Endothelial cell (in vitro differentiated cells): ENCODE measurements at places on chromosomes 12 and 14.

- no peak for DNase-seq
Measured at GRCh38 chr12:114404926-114405518, 922 bp downstream of the TBX5 start.

DNA sequence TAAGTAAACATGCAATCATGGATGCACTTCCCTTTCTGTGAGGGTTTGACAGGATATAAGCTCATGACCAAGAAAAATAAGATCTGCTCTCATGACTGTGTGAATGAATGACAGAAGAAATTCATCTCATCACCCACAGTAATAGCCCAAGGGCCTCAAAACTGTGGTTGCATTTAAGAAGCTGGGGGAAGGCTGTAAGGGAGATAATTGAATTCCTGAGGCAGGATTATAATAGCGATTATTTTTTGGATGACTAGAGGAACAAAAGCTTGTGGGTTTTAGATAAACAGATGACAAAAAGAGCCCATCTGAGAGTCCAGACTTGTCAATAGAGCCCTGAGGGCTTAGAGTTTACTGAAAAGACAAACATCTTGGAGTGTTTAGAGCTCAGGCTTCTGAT is 161.2 kb downstream of the NTF3 start:
- DNase-seq, result no peak

DNA sequence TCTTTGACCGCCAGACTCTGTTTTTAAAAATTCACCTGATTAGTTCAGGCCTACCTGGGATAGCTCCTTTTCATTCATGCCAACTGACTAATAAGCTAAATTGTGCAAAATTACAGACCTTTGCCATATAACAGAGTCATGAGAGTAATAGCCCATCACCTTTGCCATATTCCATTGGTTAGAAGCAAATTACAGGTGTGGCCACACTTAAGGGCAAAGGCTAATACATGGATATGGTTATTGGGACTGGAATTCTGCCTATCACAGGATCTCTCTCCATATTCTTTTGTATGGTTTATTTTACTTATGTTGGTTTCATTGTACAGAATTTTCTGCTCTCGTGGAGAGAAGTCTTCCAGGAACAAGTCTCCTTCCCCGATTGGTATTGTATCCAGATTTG is 115.2 kb downstream of the EGLN3 start:
- DNase-seq, result no peak

GRCh38 chr12:32002848-32003493 is 43.8 kb downstream of the RESF1 start:
- no peak for DNase-seq

GRCh38 chr12:120110550-120111501 is 5.7 kb downstream of the RAB35 start:
- DNase-seq, result peak; percentile 38

DNA sequence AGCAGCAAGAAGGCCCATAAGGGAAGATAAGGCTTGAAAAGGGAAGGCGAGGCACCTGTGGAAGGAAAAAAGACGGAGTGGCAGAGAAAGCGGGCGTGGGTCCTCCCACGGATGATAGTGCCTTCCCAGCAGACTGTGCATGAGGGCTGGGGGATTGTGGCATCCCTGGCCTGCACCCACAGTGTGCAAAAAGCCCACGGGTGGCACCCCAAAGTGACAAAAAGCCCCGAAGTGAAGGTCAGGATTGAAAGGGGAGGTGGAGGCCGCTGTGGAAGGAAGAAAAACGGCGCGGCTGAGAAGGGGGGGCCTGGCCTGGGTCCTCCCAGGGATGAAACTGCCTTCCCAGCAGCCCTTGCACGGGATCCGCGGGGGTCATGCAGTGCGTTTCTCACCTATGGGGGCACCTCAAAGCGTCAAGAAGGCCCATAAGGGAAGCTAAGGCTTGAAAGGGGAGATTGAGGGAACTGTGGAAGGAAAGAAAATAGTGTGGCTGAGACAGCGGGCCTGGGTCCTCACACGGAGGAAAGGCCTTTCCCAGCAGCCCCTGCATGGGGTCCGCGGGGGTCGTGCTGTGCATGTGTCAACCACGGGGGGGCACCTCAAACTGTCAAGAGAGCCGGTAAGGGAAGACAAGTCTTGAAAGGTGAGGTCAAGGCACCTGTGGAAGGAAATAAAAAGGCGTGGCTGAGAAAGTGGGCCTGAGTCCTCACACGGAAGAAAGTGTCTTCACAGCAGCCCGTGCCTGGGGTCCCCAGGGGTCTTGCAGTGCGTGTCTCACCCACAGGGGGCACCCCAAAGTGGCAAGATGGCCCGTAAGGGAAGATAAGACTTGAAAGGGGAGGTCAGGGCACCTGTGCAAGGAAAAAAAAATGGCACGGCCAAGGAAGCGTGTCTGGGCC is 274.1 kb downstream of the ALG10 start:
- DNase-seq, result no peak

- no peak for DNase-seq
Measured at GRCh38 chr12:28145216-28145615, 45.0 kb upstream of the CCDC91 start.

GRCh38 chr14:24289649-24290280 is 9.8 kb downstream of the DHRS1 start:
- DNase-seq, result no peak

GRCh38 chr12:114911196-114911595 is 227.2 kb upstream of the TBX3 start:
- no peak for DNase-seq

GRCh38 chr14:78172428-78172827 is 2.3 kb downstream of the NRXN3 start:
- DNase-seq, result no peak

DNA sequence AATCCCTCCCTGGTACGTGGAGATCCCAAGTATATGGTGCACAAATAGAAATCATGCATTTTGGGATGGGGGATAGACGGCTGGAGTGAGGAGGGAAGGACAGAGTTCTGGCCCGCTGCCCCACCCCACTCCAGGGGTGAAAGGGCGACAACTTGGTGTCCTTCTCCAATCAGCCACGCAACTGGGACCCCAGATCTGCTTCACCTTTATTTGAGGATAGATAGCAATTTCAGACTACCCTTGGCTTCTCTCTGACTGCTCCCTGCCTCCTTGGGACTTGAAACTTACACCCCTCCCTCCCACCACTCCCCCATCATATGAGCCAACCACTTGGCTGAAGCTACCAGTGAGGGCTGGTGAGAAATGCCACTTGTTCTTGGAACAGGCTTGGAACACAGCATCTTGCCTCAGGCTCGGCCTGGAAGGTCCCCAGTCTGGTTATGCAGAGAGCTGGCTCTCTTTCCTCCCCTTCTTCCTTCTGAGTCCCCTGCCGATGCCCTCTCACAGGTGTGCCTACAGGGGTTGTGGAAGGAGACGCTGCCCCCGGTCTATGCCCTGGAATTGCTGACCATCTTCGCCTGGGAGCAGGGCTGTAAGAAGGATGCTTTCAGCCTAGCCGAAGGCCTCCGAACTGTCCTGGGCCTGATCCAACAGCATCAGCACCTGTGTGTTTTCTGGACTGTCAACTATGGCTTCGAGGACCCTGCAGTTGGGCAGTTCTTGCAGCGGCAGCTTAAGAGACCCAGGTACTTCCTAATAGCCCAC is 8.1 kb downstream of the OAS3 start:
- DNase-seq, result no peak

DNA sequence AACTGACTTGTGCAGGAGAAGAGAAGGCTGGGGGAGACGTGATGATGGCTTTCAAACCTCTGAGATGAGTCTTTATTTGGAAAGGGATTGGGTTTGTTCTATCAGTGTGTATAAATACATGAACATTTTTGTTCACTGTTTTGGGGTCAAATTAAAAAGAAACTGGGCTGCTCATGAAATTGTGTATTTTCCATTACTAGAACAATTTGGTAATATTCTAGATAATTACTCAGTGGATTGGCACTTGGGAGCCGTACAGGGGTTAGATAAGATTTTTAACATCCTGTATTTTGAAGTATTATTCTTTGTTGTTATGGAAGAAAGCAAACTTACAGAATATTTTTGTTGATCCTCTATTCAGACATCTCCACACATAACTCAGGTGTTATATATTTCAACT is 340.6 kb downstream of the PRKD1 start:
- DNase-seq, result no peak

GRCh38 chr12:116113398-116114130 is 163.9 kb downstream of the MED13L start:
- no peak for DNase-seq

DNA sequence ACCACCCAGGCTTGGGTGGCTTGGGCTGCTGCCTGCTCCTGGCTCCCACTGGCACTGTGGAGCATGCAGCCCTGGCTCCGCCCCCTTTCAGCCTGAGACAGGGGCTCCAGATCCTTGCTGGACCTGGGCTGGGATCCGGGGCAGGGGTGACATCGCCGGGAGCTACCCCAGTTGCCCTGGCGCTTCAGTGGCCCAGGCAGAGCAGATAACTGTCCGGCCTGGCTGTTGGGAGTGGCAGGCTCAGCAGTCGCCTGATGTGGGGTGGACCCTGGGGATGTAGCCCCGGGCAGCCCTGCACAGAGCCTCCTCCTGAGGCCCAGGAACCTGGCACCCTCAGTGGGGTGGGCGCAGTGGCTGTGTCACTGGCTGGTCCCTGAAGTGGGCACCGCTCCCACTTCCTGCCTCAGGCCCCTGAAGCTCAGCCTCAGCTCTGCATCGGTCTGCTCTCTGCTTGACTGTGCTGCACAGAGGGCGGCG is 57.9 kb downstream of the FUT8 start:
- DNase-seq, result no peak

GRCh38 chr12:94922561-94922960 is 80.9 kb downstream of the NDUFA12 start:
- DNase-seq, result no peak

- no peak for DNase-seq
Measured at GRCh38 chr12:106760184-106760531, 14.3 kb upstream of the RIC8B start.

- DNase-seq, result no peak
Measured at GRCh38 chr14:65565948-65566347, 153.4 kb downstream of the FUT8 start.

DNA sequence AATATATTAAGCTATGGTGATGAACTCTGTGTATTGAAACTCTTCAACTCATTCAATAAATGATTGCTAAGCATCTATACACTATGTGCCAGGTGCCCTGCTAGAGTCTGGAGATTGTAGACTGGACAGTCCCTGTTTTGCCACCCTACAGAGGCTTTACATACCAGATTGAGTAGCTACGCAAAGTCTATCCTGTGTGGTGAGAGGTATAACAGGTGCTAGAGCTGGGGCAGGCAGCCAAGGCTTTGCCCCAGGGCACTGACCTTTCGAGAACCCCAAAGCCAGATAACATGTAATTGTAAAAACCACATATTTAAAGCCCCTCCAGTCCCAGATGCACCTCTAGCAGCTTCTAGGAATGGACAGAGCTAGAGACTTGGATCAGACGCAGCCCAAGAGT is 52.8 kb downstream of the PPM1H start:
- no peak for DNase-seq

DNA sequence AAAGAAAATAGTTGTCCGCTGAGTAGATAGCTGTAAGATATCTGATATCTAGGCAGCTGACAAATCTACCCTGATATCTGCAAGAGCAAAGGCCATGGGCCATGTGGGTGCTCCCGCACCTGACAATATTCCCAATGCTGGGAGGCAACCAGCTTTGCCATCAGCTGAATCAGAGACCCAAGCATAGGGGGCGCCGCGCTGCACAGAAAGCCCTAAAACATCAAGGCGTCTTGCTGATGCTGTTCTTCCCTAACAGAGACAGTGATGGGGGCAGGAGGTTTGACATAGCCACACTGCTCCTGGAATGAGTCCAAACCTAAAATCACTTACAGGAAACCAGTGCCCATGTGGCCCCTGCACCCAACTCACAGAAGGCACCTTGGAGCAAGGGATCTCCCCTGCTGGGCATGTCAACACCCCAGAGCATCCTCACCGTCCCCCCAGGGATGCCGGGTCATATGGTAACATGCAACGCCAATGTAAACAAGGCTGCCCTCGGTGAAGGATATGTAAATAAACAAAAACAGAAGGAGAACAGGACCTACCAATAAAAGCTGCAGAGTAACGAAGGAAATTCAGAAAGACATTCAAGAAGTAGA is 199.5 kb downstream of the TMEM132D start:
- DNase-seq, result no peak

- DNase-seq, result no peak
Measured at GRCh38 chr14:58568322-58568721, 69.4 kb upstream of the DACT1 start.

- DNase-seq, result no peak
Measured at GRCh38 chr12:91877022-91877421, 268.6 kb downstream of the BTG1 start.

DNA sequence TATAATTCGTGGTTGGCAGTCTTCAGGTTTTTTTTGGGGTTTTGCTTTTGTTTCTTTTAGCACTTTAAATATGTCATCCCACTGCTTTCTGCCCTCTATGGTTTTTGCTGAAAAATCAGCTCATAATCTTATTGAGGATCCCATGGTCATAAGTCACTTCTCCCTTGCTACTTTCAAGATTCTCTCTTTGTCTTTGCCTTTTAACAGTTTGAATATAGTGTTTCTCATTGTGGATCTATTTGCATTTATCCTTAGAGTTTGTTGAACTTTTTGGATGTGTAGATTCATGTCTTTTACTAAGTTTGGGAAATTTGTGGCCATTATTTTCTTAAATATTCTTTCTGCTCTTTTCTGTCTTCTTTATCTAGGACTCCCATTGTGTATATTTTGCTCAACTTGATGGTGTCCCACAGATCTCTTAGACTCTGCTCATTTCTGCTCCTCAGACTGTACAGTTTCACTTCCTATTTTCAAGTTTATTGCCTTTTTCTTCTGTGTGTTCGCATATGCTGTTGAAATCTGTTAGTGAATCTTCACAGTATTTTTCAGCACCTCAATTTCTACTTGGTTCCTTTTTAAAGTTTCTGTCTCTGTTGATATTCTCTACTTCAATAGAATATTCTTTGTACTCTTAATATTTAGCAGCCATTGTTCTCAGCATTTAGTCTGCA is 70.8 kb downstream of the WNK1 start:
- no peak for DNase-seq

- DNase-seq, result no peak
Measured at GRCh38 chr14:105980224-105980623, 453.8 kb downstream of the TMEM121 start.

GRCh38 chr14:94670692-94671285 is 58.6 kb downstream of the SERPINA3 start:
- DNase-seq, result no peak

GRCh38 chr12:47361389-47362021 is 281.7 kb upstream of the AMIGO2 start:
- peak; percentile 15 for DNase-seq

- no peak for DNase-seq
Measured at GRCh38 chr12:93759512-93760081, 82.4 kb downstream of the CRADD start.

GRCh38 chr12:117377758-117378157 is 16.3 kb upstream of the NOS1 start:
- DNase-seq, result no peak

DNA sequence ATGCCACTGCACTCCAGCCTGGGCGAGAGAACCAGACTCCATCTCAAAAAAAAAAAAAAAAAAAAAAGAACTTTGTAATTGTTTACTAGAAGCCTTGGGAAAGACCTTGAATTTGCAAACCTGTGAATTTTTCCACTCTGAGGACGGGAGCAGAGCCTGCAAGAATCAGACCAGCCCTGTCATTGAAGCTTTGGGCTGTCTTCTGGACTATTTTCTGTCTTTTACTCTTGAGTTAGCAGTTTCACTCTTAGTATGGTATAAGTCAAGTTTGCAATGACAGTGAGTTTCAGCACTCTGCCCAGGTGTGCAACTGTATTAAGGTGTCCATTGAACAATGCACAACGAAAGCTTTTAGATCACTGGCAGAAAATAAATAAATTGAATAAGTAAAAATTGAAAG is 81.4 kb upstream of the KRAS start:
- DNase-seq, result no peak
